ENCODE measurements at places on chromosomes 5 and 9.

GRCh38 chr5:99973779-99974178, 561.4 kb upstream of the FAM174A start:
- no peak for DNase-seq

- peak; percentile 21 for DNase-seq
Observed at GRCh38 chr9:33498387-33498786, 24.7 kb upstream of the NOL6 start.

- DNase-seq: no peak
Observed at GRCh38 chr9:37178742-37179141, 58.4 kb downstream of the ZCCHC7 start.

- no peak for DNase-seq
Observed at GRCh38 chr9:114252394-114252793, 70.5 kb upstream of the ORM1 start.

GRCh38 chr5:39301406-39301805, 62.9 kb downstream of the C9 start:
- DNase-seq: no peak

DNA sequence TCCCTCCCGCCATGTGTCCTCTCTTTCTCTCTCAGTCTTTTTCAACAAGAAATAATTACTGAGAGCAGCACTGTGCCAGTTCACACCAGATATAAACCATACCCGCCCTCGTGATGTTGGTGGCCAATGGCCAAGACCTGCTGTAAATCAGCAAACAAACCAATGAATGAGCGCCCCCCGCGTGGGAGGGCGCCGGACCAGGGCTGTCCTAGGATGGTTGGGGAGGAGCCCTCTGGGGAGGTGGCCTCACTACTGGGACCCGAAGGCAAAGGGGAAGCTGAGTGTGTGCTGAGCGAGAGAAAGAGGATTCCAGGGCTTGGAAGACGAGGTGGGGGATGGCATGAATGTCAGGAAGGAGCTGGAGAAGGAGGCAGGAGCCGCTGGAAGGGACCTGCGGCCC, 51.2 kb upstream of the BARHL1 start:
- DNase-seq: no peak

GRCh38 chr9:82543726-82544125, 519.2 kb downstream of the RASEF start:
- no peak for DNase-seq

- DNase-seq: no peak
Observed at GRCh38 chr5:53568871-53569270, 8.4 kb downstream of the NDUFS4 start.

- no peak for DNase-seq
Observed at GRCh38 chr9:127598839-127599549, 13.1 kb upstream of the STXBP1 start.

DNA sequence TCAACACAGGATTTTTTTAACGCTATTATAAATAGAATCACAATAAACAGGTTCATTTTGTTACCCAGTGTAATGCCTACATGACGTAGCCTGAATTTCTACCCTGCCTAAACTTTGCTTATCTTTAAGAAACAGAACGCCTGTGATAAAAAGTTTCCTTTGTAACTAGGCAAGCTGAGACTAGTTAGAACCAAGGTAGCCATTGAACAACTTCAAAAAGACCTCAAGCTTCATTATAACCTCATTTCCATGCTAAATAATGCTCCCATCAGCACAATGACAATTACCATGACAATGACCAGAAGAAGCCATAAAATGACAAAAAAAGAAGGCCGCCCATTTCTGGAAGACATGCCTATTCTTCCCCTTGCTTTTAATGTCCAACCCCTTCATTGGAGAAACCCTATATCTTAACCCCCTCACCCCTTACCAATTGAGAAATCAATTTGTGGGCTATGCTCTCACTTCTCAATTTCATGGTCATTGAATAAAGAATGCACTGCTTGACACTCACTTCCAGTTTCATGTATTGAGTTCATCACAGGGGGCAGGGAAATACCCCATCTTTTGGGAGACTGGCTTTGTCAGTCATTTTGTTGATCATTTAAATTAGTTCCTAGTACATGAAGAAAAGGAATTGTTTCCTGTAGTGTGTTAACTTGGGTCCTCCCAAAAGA, 276.8 kb downstream of the MCTP1 start:
- no peak for DNase-seq

- DNase-seq: no peak
Observed at GRCh38 chr5:123104607-123105006, 15.6 kb downstream of the PRDM6 start.

GRCh38 chr9:70420441-70421271, 6.2 kb upstream of the KLF9 start:
- DNase-seq: peak; percentile 29

GRCh38 chr5:22846693-22847092, 6.5 kb downstream of the CDH12 start:
- no peak for DNase-seq

GRCh38 chr5:8491254-8491653, 622.3 kb downstream of the MTRR start:
- DNase-seq: no peak

DNA sequence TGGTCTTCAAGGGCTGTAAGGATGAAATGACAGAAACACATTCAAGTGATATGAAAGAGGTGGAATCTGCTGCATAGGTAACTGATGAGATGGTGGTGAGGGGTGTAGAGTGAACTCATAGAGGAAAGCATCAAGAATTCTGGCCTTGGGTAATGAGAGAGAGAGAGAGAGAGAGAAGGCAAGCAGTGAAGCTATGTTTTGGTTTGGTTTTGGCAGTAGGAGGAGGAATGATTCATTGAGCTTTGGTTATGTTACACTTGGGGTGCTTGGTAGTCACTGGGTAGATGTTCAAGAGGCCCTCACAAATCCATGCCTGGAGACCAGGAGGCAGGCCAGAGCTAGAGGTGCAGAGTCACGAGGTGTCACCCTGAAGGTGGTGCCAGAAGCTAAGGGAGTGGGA, 89.5 kb downstream of the EGFLAM start:
- DNase-seq: no peak

DNA sequence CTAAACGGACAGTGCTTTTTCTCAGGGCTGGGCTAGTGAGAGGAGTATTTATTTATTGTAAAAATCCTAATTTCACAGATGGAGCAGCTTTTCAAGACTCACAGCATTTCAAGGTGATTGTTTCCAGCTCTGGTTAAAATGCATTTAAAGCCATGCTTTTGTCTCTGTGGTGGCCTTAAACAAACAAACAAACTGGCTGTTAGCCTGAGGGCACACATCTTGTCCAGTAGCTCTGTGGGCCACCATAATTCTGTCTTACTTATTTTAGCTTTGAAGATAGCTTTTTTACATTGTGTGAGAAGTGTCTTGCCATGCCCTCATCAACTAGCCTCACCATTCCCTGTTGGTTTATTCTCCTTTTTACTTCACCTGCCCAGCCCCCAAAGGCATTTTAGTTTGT, 218.2 kb downstream of the PSAT1 start:
- no peak for DNase-seq

DNA sequence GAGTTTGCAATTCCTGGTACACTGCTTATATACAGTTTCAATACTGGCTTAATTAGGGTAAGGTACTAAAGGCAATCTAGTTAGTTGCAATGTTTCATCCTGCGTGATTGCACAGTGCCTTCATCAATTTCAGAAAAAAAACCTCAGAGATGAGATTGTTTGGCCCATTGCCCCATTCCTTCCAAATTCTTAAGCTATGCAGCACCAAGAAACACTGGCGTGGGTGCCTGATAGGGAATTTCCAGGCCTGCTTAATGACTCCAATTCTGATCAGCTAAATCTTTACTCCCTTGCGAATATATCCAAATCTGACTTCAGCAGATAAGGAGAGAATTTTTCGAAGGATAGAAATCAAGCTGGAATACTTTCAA, 35.9 kb upstream of the GAS1 start:
- no peak for DNase-seq

DNA sequence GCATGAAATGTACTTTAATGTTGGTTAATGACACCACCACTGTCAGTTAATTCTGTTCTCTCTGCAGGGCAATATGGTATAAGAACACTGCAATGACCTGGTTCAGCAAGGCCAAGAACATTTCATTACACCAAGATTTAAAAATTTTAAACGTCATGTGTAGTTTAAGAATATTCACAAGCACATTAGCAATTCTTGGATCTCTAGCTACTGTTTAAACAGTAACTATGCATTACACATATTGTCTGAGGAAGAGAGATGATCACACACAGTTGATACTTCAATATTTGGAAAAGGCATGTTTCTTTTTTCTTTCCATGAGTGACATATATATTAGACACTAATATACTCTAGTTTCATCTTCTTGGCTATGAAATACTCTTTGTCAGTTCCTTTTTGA, 143.0 kb downstream of the ADAMTS12 start:
- DNase-seq: no peak

DNA sequence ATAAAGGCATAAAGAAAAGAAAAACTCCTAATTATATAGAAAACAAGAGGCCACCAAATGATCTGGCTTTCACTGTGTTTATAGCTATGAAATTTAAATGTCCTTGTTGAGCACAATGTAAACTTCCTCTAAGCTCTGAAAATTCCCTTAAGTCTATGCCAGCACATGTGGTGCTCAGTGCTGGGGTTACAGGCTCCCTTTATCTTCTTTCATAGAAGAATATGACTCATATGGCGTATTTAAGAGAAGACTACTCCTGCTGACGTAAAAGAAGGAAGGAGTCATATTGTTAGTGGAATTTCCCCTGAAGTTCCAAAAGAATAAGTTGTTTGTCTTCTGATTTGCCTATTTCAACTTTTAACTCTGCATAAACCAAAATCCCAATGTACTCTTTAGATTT, 30.4 kb downstream of the RNF145 start:
- DNase-seq: peak; percentile 86

DNA sequence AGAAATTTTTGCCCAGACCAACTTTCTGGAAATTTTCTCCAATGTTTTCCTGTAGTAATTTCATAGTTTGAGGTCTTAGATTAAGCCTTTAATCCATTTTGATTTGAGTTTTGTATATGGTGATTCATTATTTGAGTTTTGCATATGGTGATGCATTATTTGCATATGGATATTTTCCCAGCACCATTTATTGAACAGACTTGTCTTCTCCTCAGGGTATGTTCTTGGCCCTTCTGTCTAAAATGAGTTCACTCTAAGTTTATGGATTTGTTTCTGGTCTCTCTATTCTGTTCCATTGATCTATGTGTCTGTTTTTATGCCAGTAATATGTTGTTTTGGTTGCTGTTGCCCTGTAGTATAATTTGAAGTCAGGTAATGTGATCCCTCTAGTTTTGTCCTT, 139.3 kb downstream of the SLC25A46 start:
- no peak for DNase-seq
